NCI-H460 (cell line): ENCODE measurements at places on chromosomes 5 and 9.
A peak's percentile ranks its signal among the peaks of the same experiment; 100 is the strongest.

DNA sequence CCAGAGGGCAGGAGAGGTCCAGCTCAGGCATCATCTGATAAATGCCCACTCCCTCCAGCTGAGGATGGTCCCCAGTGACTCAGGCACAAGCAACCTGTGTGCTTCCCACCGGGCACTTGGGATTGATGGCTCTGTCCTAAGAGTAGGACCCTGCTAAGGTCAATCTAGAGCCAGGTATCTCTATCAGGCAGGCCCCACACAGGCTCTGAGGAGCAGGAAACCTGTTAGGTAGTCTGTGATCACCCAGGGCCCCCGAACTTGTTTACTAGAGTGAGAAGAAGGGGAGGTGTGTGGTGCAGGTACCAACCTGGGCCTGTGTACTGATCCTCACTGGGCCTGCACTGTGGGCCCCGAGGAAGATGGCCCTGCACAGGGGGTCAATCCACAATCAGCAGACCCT is 119.6 kb upstream of the FSTL4 start:
- DNase-seq: no peak

GRCh38 chr5:158629591-158630312 is 470.0 kb downstream of the EBF1 start:
- DNase-seq: no peak

- DNase-seq: no peak
Measured at GRCh38 chr5:39143151-39143860, 69.1 kb upstream of the RICTOR start.

- DNase-seq: no peak
Measured at GRCh38 chr5:31901807-31902530, 263.0 kb downstream of the PDZD2 start.

GRCh38 chr5:60458666-60459065 is 241.3 kb downstream of the DEPDC1B start:
- no peak for DNase-seq

DNA sequence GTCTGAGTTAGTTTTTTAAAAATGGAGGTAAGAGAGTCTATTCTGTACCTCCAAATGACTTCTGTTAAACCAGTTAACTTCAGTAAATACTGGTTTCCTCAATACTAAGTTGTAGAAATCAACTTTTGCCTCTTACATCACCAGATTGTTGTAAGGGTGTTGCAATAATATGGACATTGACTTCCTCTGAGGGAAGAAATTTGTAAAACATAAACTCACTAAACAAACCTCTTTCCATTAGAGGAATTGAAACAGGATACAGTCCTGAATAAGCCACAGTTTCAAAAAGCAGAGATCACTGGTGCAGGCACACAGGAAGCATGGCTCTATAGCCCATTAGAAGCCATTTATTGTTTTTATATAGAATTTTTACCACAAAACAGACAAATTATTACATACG is 32.7 kb upstream of the SLCO6A1 start:
- no peak for DNase-seq

DNA sequence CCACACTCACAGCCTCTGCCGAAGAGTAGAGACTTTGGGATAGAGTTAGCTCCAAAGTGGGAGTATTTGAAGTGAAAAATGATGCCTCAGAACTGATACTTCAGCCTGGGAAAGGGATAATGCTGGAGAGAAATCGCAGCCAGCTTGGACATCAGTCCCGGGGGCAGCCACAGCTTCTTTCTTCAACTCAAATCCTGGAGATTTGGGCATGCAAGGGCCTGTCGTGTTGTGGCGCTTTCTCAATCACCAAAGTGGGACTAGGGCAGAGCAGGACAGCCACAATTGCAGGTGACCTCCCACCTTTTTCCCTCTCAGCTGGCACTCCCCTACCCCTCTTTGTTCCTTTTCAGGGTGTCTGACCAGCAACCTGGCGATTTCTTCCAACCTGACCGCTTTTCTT is 70.4 kb downstream of the UBAP1 start:
- DNase-seq: no peak

DNA sequence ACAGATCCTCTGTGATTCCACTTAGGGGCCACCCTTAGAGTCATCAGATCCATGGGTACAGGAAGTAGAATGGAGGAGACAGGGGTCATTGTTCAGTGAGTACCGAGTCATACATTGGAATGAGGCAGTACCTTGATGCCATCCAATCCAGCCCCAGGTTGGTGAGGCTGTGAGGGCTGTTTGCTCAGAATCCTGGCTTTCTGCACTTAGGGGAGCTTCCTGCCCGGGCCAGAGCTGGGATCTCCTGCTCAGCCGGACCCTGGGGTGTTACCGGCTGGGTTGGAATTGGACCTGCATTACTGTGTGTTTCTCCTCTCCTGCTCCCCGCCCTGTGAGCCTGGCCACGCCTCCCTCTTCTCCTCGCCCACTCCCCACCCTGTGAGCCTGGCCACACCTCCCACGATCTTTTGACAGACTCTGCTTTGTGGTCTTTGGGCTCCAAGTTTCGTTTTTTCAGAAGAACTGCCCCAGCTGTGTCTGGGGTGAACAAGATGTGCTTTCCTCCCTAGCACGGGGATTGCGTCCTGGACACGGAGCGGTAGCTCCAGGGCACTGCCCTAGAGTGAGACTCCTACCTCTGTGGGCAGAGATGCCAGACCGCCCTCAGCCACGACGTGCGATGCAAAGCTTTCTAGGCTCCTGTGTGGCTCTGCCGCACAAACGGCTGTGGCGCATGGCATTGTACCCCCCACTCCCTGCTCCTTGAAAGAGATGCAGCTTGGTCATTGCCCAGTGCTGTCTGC is 15.4 kb downstream of the TRAF2 start:
- DNase-seq: no peak

DNA sequence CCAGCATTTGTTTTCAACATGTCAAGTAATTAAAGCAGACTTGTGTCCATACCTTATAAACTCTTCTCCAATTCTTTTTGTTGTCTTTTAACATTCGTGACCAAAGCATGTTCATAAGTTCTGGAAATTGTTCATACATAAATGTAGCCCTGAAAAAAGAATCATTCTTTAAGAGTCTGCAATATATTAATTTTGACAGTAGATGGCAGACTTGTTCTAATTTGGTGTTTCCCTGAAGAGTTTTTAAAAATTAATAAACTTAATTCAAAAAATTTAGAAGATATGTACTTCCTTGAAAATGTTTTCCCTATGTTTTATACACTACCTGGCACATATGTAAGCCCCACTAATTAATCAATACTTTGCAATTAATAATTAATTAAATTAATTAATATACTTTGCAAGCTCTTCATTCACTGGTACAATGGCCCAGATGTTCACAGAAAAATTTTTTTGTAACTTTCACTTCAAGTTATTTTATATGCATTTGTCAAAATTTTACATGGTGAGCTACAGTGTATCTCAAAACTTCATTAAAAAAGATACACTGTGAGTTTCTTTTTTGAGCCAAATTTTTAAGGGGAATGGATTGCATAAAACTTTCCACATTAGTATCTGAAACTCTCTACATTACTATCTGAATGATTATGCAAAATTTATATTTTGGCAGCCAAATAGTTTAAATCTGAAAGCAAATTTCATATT is 42.1 kb downstream of the CLINT1 start:
- peak; percentile 26 for DNase-seq

GRCh38 chr9:11992866-11993265 is 700.3 kb upstream of the TYRP1 start:
- no peak for DNase-seq

DNA sequence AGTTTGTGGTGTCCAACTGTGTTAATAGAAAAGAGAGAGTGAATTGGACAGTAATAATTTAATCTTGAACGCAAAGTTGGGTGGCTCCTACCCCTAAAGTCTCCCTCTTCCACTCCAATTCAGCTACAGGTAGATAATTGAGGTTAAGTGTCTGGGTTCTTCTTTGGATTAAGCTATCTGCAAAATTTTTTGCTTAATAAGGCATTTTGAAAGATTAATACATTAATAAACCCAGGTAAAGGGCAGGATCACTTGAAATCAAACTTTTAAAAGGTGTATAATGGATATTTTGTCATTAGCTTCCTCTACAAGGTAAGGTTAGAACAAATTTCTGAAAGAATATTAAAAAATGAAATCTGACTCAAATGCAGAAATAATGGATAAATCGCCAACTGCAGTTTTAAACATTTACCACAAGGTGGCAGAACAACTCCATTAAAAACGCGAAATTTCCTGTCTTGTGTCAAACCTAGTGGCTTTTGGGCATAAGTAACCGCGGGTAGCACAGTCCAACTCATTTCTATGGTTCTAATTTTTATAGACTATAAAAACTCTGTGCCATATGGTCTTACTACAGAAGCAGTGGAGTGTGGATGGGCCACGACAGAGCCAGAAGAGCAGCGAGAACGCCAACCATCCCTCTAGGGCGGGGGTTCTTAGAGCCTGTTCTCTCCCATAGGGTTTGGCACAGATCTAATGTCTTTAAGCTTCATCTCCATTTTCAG is 276.5 kb downstream of the ARHGEF28 start:
- DNase-seq: peak; percentile 57

DNA sequence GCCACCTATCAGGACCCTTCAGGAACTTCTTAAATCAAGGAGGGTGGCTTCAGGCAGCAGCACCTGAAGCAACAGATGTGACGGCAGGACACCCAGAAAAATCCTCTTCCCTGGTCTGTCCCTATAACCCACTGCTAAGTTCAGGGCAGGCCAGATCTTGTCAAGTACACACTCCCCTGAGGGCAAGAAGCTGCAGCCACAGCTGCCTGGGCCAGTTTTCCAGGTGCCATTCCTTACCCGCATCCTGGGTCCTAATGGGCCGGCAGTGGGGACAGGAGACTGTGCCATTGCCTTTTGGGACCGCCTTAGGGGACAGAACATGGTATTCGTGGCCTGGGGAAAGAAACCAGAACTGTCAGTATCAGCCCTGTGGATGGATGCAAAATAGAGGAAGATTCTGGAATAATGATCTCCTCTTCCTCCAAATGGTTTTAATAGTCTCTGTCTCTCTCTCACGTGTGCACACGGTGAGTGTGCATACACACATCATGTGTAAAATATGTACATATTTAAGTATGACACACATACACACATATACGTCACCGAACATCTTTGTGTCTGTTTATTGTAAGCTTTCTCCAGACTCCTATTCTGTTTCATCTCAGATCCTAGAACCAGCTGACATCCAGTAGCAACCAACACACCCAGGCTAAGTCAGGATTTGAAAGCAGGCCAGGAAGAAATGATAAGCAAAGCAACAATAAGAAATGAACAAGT is 14.0 kb downstream of the ORM2 start:
- DNase-seq: no peak

DNA sequence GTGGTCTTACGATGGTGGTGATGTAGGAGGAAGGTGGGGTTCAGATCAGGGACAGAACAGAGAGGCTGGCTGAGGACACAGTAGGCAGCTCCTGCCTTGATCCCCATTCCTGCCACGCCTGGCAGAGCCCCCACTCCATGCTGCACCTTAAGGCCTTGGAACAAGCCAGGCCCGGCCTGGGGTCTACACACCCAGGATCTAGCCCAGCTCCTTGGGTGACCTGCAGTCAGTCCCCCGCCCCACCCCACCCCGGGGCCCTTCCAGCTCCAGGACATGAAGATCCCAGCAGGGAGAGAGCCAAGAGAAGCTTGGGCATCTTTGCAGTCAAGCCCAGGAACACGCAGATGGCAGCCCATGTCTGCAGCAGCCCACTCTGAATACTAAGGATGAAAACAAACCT is 34.7 kb downstream of the WHRN start:
- no peak for DNase-seq

DNA sequence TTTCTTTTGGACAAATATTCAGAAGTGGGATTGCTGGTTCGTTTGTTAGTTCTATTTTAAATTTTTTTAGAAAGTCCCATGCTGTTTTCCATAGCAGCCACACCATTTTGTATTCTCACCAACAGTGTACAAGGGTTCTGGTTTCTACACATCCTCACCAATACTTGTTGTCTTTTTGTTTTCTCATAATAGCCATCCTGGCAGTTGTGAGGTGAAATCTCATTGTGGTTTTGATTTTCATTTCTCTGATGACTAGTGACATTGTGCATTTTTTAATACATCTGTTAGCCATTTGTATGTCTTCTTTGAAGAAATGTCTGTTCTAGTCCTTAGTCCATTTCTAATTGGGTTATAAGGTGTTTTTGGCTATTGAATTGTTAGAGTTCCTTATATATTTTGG is 214.3 kb downstream of the ARRDC3 start:
- DNase-seq: no peak

- DNase-seq: no peak
Measured at GRCh38 chr9:134457321-134458206, 131.3 kb downstream of the RXRA start.

- no peak for DNase-seq
Measured at GRCh38 chr5:4099386-4099785, 503.8 kb downstream of the IRX1 start.

DNA sequence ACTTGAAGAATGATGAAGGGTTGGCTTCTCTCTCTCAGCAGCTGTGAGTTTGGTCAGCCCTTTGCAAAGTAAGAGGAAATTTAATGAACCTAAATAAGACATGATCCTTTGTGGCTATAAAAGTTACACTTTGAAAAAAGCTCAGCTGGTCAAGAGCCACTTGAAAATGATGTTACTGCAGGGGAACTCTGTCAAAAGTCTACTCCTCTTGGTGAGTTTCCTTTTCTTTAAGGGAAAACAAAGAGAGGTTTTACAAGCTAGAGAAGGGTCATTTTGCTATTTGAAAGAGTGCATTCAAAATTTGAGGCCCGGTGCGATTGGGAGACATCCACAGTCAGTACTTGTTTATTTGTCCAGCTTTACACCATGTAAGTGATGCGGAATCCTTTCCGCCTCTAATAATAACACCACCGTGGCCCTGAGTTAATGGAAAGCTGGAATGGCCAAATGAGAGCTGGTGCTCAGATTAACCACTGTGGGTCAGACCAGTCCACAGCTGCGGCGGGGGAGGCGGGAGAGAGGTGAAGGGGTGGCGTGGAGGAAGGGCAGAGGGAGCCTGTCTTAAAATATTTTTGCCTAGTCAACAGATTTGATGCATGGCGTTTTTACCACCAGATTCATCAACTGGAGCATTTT is 404.0 kb downstream of the TLE4 start:
- DNase-seq: no peak

DNA sequence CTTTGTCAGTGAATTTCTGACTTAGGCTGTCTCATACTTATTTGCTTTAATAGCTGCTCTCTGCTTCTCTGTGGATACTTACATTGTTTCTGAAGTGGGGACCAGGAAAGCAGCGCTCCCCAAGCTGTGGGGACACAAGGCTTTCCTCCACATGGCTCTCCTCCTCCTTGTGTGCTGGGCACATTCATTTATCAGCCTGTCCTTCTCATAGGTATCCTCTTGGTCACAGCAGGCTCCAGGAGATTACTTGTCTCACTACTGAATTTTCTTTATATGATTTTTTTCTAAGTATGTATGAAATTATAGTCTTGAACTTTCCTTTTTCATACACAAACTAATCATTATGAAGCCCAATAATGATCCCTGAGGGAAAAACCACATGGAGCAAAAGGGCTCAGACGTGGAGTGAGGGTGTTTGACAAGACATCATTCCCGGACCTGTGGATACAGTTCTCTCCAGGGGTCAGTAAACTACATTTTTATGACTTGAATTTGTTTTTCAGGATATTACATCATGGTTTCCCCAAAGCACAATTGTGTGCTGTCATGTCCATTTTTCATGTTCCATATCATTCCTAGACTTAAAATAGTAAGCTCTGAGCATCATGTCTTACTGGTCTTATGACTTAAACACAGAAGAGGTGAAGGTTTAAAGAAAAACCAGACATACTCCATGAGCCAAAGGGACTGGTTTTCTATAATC is 234.5 kb downstream of the PCSK1 start:
- no peak for DNase-seq
